ENCODE measurements at places on chromosomes 2 and 18.

GRCh38 chr2:120763508-120763907, 27.8 kb downstream of the GLI2 start:
- H3K4me1 ChIP-seq, result no peaks in the 10 kb centered on the region
- no peaks in the 10 kb centered on the region for H3K27me3 ChIP-seq
- H3K27ac ChIP-seq, result no peak overlapping the region
- no peak overlapping the region for H3K4me3 ChIP-seq

GRCh38 chr2:15307526-15307925, 253.6 kb downstream of the NBAS start:
- DNase-seq, result no peak
- peaks cover 51% of the 10 kb centered on the region for H3K36me3 ChIP-seq
- H3K27ac ChIP-seq, result no peak overlapping the region

DNA sequence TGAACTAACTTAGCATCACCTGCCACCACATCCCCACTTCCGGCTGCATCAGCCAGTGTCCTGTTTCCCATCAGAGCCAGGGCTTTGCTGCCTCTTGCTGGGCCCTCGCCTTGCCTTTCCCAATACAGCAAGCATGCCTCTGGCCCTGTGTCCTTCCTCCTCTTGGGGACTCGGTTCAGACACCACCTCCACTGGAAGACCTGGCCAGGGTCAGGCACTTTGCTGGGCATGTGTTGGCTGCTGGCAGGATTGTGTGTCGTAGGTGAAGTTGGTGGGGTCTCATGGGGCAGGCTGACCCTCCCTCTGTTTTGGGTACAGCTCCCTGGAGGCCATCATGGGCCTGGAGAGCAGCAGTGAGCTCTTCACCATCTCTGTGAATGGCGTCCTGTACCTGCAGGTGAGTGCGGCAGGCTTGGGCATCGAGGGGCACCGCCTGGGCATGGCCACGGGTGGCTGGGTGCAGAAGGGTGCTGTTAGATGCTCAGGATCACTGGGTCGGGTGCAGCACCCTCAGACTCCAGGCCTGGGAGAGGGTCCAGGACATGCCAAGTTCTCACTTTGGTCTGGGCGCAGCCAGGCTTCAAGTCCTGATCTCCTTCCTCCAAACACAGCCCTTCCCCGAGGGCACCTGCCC, 6.6 kb downstream of the ERFE start:
- H3K27me3 ChIP-seq, result peaks cover 21% of the 10 kb centered on the region
- peaks cover 3% of the 10 kb centered on the region for H3K4me1 ChIP-seq
- H3K36me3 ChIP-seq, result peaks cover 9% of the 10 kb centered on the region
- DNase-seq, result no peak
- no peak overlapping the region for H3K27ac ChIP-seq

DNA sequence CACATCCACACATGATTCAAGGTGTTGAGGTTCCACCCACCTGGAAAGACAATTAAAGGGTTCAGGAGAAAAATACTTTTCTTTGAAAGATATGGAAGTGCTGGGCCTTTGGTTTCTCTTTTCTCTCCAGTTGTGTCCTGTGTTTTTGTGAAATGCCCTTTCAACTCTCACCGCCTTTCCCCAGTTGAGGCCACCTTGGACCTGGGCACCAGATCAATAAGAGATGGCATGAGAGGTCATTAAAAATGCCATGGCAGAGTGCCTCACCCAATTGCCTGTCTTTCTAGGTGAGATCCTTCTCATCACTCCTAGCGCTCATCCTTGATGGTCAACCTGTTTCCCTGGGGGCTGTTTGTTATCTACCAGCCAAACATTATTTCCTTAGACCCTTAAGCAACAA, 453.9 kb downstream of the TSN start:
- H3K27ac ChIP-seq, result no peak overlapping the region
- no peak for DNase-seq
- no peaks in the 10 kb centered on the region for H3K27me3 ChIP-seq
- no peaks in the 10 kb centered on the region for H3K4me1 ChIP-seq
- no peaks in the 10 kb centered on the region for H3K36me3 ChIP-seq
- no peak overlapping the region for H3K4me3 ChIP-seq

GRCh38 chr2:203126996-203127395, 111.8 kb upstream of the CYP20A1 start:
- H3K27me3 ChIP-seq, result no peaks in the 10 kb centered on the region
- H3K4me3 ChIP-seq, result no peak overlapping the region
- no peak overlapping the region for H3K27ac ChIP-seq
- H3K4me1 ChIP-seq, result no peaks in the 10 kb centered on the region

GRCh38 chr18:45854036-45854586, 28.6 kb downstream of the SIGLEC15 start:
- H3K4me3 ChIP-seq, result no peak overlapping the region
- no peak for DNase-seq
- H3K4me1 ChIP-seq, result peaks cover 3% of the 10 kb centered on the region
- no peak overlapping the region for H3K27ac ChIP-seq
- H3K36me3 ChIP-seq, result peaks cover 44% of the 10 kb centered on the region
- no peaks in the 10 kb centered on the region for H3K27me3 ChIP-seq

DNA sequence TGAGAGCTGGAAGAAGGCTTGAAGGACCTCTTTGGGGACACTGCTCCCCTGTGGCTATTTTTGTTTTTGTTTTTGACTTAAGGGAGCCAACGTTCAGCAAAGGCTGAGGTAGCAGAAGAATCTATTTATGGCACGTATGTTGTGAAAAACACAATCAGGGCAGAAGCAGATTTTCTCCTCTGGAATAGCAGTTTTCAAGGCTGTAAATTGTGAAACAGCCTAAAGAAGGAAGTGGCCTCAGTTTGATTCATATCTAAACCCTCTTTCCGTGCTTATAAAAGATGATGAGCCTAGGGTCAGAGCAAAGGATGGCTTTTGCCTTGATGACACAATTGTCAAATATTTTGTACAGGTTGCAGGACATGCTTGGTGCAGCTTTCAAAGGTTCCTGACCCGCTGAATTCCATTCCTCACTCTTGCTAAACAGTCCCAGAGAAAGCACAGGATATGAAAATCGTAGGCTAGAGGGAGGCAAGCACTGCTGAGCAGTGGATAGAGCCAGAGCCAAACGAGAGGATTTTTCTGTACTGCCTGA, 106.2 kb upstream of the DLX2 start:
- no peak overlapping the region for H3K27ac ChIP-seq
- no peak for DNase-seq
- no peak overlapping the region for H3K4me3 ChIP-seq
- peaks cover 14% of the 10 kb centered on the region for H3K4me1 ChIP-seq
- H3K27me3 ChIP-seq, result peaks cover 9% of the 10 kb centered on the region
- no peaks in the 10 kb centered on the region for H3K36me3 ChIP-seq

DNA sequence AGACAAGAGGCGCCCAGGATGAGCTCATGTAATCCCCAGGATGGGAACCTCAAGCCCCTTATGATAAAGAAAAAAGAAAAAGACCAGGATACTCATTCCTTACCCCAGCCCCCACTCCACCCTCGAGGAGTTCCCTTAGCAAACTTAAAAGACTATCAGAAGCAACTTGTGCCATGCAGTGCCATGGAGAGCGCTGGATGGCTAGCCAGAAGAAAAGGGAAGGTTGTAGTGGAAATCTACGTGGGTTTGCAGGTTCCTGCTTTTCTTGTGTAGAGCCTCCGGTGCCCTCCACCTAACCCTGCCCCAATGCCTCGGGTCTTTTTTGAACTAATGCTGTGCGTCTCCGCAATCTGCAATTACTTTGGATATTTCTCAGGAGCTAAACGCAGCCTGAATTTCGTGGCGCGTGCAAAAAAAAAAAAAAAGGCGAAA, 16.2 kb upstream of the BCL11A start:
- H3K27me3 ChIP-seq, result peaks cover 57% of the 10 kb centered on the region
- DNase-seq, result no peak
- H3K4me3 ChIP-seq, result no peak overlapping the region

DNA sequence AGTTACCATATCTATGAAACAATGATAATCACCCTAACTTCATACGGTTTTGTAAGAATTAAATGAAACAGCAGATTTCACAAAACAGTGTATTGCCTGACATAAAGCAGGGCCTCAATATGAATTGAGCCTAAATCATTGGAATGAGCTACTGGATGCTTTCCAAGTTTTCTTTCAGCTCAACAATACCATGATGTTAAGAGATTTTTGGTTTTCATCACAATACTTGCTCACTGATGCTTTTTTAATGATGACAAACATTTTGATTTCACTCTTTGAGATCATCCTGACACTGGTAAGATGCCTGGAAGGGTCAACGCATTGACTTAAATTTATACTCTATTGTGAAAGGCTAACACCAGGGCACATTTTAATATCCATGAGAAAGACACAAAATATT, 377.5 kb downstream of the ZNF521 start:
- no peak for DNase-seq
- H3K4me1 ChIP-seq, result no peaks in the 10 kb centered on the region
- H3K36me3 ChIP-seq, result no peaks in the 10 kb centered on the region
- H3K27ac ChIP-seq, result no peak overlapping the region

GRCh38 chr2:8581234-8581561, 100.7 kb upstream of the ID2 start:
- peaks cover 75% of the 10 kb centered on the region for H3K4me1 ChIP-seq
- peaks cover 8% of the 10 kb centered on the region for H3K27me3 ChIP-seq
- H3K27ac ChIP-seq, result no peak overlapping the region
- DNase-seq, result no peak
- H3K36me3 ChIP-seq, result no peaks in the 10 kb centered on the region

DNA sequence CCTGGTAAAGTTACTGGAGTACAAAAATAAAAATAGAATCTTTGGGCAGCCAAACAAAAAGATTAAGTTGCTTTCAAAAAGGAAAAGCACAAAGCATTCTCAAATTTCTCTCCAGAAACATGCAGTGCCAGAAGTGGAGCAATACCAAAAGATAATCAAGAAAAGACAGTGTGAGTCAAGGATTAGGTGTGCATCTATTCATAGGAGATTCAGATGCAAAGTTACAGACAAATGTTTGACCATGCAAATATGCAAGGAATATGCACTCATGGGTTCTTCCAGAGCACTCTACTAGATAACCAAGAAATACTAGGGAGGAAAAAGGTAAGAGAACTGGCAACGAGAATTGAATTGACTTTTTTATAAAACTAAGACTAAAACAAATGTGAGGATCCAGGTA, 51.8 kb upstream of the CDH20 start:
- H3K4me3 ChIP-seq, result no peak overlapping the region
- H3K4me1 ChIP-seq, result no peaks in the 10 kb centered on the region
- H3K27me3 ChIP-seq, result no peaks in the 10 kb centered on the region
- no peaks in the 10 kb centered on the region for H3K36me3 ChIP-seq

- peaks cover 9% of the 10 kb centered on the region for H3K4me1 ChIP-seq
- no peak overlapping the region for H3K27ac ChIP-seq
- peaks cover 2% of the 10 kb centered on the region for H3K27me3 ChIP-seq
- H3K4me3 ChIP-seq, result no peak overlapping the region
- no peaks in the 10 kb centered on the region for H3K36me3 ChIP-seq
Measured at GRCh38 chr2:190714958-190715357, 66.1 kb downstream of the NAB1 start.

Data from activated CD8-positive, alpha-beta T cell treated with anti-CD3 and anti-CD28 coated beads, Interleukin-2, amount 10 ng/mL, durations not matched to agents 7 days and 5 days (primary cell).